Natural killer cell (primary cell): ENCODE measurements at places on chromosomes 2 and 18. TPM values are rescaled to one million over a fixed set of nuclear protein-coding genes. Genes with fewer than 3 reads are reported as not detected.

The PRKAG3 gene
- total RNA-seq, result not detected

The KCNE4 gene
- not detected for total RNA-seq

The SH3RF3 gene
- total RNA-seq, result 0.34 TPM

The RAMP1 gene
- 3.9 TPM for total RNA-seq

The DPP4 gene
- total RNA-seq, result 1.8 TPM

The EGR4 gene
- total RNA-seq, result 0.28 TPM

The ARHGEF4 gene
- total RNA-seq, result not detected

The SPR gene
- total RNA-seq, result 0.34 TPM

The UCN gene
- total RNA-seq, result 1.6 TPM

The SATB2 gene
- 0.79 TPM for total RNA-seq

The LRP2 gene
- not detected for total RNA-seq

The SERPINB3 gene
- not detected for total RNA-seq

The C2orf81 gene
- total RNA-seq, result 1.7 TPM

The KANSL1L gene
- 7.6 TPM for total RNA-seq

The HOXD8 gene
- total RNA-seq, result not detected

The VIT gene
- total RNA-seq, result 1.4 TPM

The RGPD3 gene
- total RNA-seq, result 0.32 TPM

The POTEC gene
- not detected for total RNA-seq

The TFCP2L1 gene
- total RNA-seq, result 0.72 TPM

The MOCOS gene
- 0.10 TPM for total RNA-seq

The TCF7L1 gene
- not detected for total RNA-seq

The UPP2 gene
- total RNA-seq, result not detected

The MAP3K19 gene
- not detected for total RNA-seq

The ARHGAP28 gene
- total RNA-seq, result not detected

The FAM237A gene
- total RNA-seq, result not detected

The NOL4 gene
- total RNA-seq, result not detected

The APCDD1 gene
- not detected for total RNA-seq

The SLC19A3 gene
- not detected for total RNA-seq

The UGT1A5 gene
- not detected for total RNA-seq

The B3GNT7 gene
- 87.5 TPM for total RNA-seq

The PTPRN gene
- total RNA-seq, result not detected

The NT5C1B gene
- total RNA-seq, result not detected

The ZC3H8 gene
- total RNA-seq, result 16.0 TPM

The KLHL14 gene
- total RNA-seq, result not detected

The CFC1 gene
- total RNA-seq, result not detected
